Adrenal gland (tissue), 19 donors: ENCODE measurements at places on chromosomes 2 and 18. TPM values are rescaled to one million over a fixed set of nuclear protein-coding genes. Genes with fewer than 3 reads are reported as not detected.

The STAT4 gene
- total RNA-seq, result 4.9 TPM

GRCh38 chr2:74021407-74021755, 36.7 kb downstream of the TET3 start:
- no peak for DNase-seq

The CCL20 gene
- not detected for total RNA-seq

GRCh38 chr18:10391506-10391905, 62.9 kb upstream of the APCDD1 start:
- no peak for DNase-seq

GRCh38 chr18:37299471-37300304, 265.9 kb downstream of the CELF4 start:
- DNase-seq, result peak; percentile 91

The TANK gene
- total RNA-seq, result 60.3 TPM
